Placental epithelial cell (primary cell): ENCODE measurements at places on chromosomes 11 and 22. TPM values are rescaled to one million over a fixed set of nuclear protein-coding genes. Genes with fewer than 3 reads are reported as not detected.

KMT5B gene
- total RNA-seq, result 29.5 and 42.8 TPM in 2 replicates

NEAT1 gene
- total RNA-seq, result 141 and 249 TPM in 2 replicates

RIN1 gene
- 31.7 and 40.4 TPM in 2 replicates for total RNA-seq

APLNR gene
- not detected in 2 replicates for total RNA-seq

C11orf97 gene
- not detected in 2 replicates for total RNA-seq

HBG2 gene
- total RNA-seq, result not detected in 2 replicates

HMOX1 gene
- total RNA-seq, result 7.9 and 8.4 TPM in 2 replicates

ANKK1 gene
- total RNA-seq, result 1.6 and 2.0 TPM in 2 replicates

DDTL gene
- total RNA-seq, result 1.6 and 9.8 TPM in 2 replicates
